PC-3 (cell line): ENCODE measurements at places on chromosomes 12 and 14.

GRCh38 chr14:29548948-29549370 is 378.7 kb downstream of the PRKD1 start:
- peak; percentile 77 for DNase-seq

- no peak for DNase-seq
Observed at GRCh38 chr12:58487255-58487654, 433.0 kb downstream of the LRIG3 start.

GRCh38 chr12:132491138-132491663 is 1.2 kb downstream of the FBRSL1 start:
- DNase-seq: peak; percentile 54

- no peak for DNase-seq
Observed at GRCh38 chr12:110165540-110166159, 41.5 kb downstream of the IFT81 start.

GRCh38 chr12:111405859-111406473 is at the start of gene SH2B3:
TSS of gene SH2B3 (plus strand) at chr12:111405923. CDS start at chr12:111418146, 12,223 bp downstream.
- DNase-seq: peak; percentile 75

DNA sequence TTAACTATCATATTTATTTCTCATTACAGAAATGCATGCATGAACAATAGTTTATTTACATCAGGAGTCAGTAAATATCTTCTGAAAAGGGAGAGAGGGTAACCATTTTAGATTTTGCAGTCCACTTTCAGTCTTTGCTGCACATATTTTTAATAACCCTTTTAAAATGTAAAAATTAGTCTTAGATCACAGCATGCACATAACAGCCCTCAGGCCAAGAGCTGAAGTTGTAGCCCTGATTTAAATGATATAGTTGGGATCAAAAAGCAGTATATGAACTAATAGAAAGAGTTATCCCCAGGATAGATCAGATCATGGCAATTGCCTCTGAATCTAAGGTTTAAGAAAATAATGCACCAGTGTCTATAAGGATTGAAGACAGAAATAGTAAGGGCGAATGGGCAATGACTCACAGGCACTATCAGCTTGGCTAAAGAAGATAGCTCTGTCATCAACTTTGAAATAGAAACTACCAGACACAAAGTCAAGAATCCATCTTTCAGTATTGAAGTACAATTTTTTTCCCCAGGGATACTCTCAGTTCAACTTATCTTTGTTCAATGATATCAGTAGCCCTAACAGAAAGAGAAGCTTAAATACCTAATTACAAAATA is 13.1 kb upstream of the CLEC7A start:
- DNase-seq: no peak

GRCh38 chr12:126558810-126559209 is 1493.6 kb downstream of the AACS start:
- DNase-seq: no peak

GRCh38 chr14:63078569-63078968 is 33.3 kb upstream of the KCNH5 start:
- DNase-seq: peak; percentile 55

GRCh38 chr12:42144408-42145196 is at the start of gene GXYLT1:
TSS of gene GXYLT1 (minus strand) at chr12:42144874. CDS start at chr12:42144646, 228 bp downstream.
- DNase-seq: peak; percentile 97

DNA sequence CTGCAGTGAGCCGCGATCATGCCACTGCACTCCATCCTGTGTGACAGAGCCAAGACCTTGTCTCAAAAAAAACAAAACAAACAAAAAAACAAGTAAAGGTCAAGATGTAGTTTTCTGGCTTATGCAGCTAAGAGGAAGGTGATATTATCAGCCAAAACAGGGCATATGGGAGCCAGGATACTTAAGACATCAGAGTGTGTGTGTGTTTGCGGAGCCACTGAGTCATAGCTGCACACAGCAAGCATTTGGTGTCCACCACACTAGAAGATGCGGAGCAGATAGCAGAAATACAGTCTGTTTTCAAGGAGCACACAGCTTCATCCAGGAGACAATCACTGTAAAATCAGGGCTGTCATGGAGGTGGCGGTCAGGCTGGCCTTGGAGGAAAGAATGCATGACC is 72.6 kb upstream of the REP15 start:
- peak; percentile 92 for DNase-seq

- DNase-seq: no peak
Observed at GRCh38 chr12:4468994-4469393, 23.4 kb upstream of the FGF6 start.

- no peak for DNase-seq
Observed at GRCh38 chr14:41303506-41303905, 303.2 kb upstream of the LRFN5 start.

DNA sequence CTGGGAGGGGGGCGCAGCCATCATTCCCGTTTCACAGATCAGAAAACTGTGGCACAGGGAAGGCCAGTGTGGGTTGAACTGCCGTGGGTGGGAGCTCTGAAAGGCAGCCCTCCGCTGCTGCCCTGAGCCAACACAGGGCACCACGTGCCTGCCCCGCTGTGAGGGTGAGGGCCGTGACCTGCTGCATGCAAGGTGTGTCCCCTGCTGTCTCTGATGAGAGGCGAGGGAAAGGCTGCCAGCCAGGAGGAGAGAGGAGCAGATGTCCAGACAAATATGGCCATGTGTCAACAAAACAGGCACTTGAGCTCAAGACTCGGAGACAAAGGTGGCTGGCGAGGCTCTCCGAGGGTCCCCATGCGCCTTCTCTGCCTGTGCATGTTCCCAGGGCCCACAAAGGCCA is 108.8 kb downstream of the RBM19 start:
- DNase-seq: no peak

DNA sequence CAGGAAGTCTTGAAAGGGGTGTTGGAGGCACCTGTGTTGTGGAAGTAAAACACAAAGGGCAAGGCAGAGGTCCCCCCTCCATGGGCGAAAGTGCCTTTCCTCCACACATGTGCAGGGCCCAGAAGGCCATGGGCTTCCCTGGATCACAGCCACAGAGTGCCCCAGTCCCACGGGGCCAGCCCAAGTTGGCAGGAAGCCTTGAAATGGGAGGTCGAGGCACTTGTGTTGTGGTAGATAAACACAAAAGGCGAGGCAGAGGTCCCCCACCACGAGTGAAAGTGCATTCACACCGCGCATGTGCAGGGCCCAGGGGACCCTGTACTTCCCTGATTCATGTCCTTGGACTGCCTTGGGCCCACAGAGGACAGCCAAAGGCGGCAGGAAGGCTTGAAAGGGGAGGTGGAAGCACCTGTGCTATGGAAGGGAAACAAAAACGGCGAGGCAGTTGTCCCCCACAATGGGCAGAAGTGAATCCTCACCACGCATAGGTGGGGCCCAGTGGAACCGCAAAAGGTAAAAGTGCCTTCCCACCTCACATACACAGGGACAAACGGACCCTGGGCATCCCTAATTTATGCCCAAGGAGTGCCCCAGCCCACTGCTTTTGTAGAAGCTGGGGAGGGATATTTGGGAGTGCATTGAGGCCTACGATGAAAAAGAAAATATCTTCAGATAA is 585.4 kb downstream of the ALG10 start:
- DNase-seq: no peak

DNA sequence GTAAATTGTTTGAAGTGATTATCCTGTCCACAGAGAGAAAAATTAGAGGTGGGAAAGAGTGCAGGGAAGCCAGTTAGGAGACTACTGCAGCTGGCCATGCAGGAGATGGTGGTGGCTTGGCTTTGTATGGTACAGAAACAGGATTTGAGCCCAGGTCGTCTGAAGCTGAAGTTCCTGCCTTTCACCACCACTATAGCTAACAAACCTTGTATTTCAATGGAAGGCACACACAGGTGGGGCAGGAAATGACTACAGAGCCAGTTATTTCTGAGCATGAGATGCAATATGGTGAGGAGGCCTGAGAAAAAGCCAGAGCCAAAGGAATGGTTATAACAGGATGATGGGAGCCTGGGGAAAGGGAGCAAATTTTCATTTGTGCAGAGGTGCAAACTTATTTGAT is 103.9 kb downstream of the BTG1 start:
- peak; percentile 79 for DNase-seq

DNA sequence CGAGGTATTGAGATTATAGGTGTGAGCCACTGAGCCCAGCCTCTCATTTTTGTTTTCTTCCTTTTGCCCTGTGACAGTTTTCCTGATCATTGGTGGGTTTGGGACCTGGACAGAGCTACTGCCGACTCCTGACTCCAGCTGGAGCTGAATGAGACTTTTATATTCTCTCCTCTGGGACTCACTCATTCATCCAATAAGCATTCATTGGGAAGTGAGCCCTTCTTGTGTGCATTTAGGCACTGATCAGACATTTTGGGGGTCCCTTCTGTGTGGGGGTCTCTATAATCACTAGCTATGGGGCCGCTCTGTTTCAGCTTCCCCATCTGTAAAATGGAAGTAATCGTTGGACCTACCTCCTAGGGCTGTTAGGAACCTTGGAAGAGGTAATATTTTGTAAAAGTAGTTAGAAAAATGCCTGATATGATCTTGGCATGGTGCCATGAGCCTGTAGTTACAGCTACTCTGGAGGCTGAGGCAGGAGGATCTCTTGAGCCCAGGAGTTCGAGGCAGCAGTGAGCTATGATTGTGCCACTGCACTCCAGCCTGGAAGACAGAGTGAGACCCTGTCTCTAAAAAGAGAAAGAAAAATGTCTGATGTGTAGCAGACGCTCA is 7.2 kb downstream of the SH2B3 start:
- no peak for DNase-seq

GRCh38 chr14:65704437-65704836 is 291.9 kb downstream of the FUT8 start:
- no peak for DNase-seq

- peak; percentile 46 for DNase-seq
Observed at GRCh38 chr14:64363265-64363846, 24.8 kb upstream of the MTHFD1 start.

DNA sequence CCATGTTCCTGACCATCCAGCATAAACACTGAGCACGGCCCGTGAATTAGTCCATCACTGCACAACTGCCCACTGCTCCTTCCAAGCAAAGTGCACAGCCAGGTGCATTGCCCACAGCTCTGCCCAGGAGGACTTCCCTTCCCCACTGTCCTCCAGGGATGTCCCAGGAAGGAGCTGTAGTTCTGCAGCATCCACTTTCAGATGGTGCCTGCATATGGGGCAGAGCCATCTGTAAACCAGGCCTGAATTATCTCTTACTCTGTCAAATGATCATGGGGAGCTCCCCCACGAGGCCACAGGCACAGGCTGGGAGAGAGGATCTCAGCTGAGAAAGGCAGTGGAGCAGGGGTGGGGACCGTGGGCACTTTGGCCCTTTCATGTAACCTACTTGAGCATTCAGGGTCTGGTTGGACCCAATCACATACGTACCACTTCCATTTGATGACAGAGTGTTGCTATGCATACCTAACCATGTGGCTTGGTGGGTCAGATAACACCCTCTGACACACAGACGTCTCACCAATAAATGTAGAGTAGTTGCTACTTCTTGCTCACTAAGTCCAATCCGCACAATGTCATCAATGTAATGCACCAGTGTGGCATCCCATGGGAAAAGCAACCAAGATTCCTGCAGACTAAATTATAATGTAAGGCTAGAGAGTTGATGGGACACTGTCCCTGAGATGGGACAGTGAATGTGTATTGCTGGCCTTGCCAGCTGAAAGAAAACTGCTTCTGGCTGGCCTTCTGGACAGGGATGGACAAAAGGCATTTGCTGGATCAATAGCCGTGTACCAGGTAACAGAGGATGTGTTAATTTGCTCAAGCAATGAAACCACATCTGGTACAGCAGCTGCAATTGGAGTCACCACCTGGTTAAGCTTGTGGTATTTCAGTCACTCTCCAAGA is 113.8 kb upstream of the C14orf180 start:
- no peak for DNase-seq

GRCh38 chr12:107490010-107490409 is 195.6 kb upstream of the PWP1 start:
- DNase-seq: no peak

- no peak for DNase-seq
Observed at GRCh38 chr14:92687681-92688433, 60.6 kb downstream of the LGMN start.

DNA sequence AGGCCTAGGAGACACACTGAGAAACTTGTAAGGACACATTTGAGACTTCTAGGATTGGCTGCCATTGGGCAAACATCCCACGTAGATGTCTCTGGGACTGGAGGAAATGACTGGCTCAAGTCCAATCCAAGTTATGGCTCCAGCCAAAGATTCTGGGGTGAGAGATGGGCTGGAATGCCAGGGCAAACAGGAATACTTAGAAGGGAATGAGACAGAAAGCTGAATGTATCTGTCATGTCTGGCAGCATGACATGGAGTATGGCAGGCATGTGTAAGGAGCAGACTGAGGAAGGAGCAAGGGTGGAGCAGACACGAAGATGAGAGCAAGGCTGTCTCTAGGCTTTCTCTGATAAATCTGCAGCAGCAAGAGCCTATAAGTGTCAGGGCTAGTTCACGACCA is 209.2 kb downstream of the PHLDA1 start:
- DNase-seq: no peak

DNA sequence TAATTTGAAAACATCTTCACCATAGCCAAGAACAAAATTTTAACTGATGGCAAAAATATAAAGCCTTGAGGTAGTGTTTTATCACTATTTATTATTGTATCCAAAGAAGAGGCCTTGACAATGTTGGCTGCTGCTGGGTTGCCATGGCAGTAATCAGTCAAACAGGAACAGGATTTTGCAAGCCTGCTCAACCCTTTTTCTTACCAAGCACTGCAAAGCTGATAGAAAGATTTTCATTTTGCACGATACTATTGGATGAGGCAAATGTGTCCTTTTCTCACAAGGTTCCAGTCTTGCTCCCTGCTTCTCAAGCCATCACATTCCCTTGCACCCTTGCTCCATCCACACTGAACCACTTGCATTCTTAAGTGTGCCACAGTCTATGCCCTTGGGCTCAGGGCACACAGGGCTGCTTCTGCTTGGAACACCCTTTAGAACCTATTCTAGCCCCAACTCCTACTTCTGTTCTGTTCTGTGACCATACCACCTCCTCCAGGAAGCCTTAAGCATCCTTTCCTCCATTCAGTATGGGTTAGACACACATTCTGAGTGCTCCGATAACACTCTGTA is 76.5 kb upstream of the AMIGO2 start:
- no peak for DNase-seq

DNA sequence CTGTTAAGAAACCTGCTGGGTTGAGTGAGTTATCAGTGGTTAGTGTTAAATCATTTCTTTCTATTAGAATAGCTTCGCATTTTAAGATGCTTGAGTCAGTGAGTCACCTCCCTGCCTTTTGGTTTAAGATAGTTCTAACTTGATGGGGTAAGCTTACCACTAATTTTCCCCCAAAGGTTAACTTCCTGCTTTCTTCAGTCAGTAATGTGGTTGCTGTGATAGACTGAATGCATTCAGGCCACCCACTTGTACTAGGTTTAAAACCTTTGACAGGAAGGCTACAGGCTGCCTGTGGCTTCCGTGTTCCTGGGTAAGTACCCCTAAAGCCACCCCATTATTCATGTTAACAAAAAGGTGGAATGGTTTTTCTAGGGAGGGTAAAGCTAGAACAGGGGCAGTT is 25.3 kb downstream of the CLEC2A start:
- DNase-seq: no peak

DNA sequence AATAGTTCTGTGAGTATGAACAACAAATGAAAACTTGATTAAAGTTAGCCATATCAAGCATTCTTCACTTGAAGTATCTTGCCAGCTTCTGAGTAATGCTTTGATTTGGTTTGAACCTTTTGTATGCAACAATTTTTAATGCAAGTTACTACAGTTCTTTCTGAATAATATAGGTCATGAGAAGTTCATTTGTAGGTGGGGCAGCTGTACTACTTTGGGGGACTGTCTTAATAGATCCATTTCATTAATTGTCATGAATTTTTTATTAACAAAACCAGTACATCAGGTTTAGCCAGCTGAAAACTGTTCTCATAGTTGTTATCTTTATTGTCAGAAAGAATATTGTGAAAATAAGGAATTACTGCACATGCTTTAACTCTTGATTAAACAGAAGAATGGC is 142.7 kb downstream of the FOXA1 start:
- DNase-seq: no peak

- DNase-seq: no peak
Observed at GRCh38 chr14:64114166-64114565, 180.0 kb downstream of the ESR2 start.
